Activated CD4-positive, CD25-positive, alpha-beta regulatory T cell treated with anti-CD3 and anti-CD28 coated beads, Interleukin-2, amount 50 U/mL, for 24 hours (primary cell): ENCODE measurements at places on chromosomes 3 and 15.

DNA sequence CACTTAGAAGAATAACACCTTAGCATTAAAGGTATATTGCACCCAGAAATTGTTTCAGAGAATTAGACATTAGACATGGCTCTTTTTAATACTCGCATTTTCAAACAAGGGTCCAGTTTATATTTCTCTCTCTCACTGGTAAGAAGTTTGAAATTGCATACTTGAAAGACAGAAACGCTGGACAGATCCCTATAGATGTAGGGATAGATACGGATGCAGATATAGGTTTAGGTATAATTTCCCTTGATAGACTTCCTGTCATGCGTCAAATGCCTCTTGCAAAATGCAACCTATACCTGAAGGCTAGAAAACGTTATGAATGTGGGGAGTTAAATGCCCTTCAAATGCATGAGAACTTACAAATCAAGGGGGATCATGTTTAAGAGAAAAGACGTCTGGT, 99.4 kb upstream of the BCL6 start:
- no peak for ATAC-seq

- no peak for ATAC-seq
Observed at GRCh38 chr15:98519767-98520550, 128.4 kb upstream of the IGF1R start.

DNA sequence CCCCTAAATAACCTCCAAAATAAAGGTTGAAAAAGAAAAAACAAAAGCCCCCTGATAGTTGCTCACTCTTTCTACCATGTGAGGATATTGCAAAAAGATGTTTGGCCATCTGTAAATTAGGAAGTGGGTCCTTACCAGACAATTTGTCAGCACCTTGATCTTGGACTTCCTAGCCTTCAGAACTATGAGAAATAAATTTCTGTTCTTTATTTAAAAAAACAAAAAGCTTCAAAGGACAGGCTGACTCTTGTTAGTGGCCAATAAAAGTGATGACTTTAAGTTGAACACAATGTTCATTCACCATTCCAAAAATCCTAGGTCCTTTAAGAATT, 103.5 kb downstream of the CBLB start:
- no peak for ATAC-seq

GRCh38 chr3:151166161-151166560, 36.9 kb downstream of the GPR171 start:
- no peak for ATAC-seq

DNA sequence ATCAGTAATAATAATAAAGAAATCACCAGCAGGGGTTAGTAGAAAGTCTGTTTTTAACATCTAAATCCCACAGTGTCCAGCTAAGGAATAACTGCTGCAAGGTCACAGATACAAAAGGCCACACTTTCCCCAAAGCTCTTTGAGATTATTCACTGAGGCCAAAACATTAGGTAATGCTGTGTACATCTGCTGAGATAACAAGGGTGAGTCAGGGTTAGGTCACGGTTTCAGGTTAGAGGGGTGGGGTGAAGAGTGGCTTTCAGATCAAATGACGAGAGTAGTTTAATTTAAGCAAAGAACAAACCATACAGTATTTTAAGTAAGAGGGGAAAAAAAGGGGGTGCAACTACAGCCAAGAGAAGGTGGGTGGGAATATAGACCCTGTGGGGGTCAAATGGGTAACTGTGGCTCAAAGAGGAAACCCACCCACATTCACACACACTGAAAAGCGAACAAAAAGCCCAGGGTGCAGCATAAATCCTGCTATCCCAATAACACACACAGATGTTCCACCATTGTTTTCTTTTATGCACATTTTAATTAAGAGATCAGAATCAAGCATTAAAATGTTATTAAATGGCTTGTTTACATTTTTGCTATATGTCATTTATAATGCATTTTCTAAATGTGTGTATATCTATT, 412.9 kb downstream of the TIGIT start:
- peak; percentile 100 for ATAC-seq

DNA sequence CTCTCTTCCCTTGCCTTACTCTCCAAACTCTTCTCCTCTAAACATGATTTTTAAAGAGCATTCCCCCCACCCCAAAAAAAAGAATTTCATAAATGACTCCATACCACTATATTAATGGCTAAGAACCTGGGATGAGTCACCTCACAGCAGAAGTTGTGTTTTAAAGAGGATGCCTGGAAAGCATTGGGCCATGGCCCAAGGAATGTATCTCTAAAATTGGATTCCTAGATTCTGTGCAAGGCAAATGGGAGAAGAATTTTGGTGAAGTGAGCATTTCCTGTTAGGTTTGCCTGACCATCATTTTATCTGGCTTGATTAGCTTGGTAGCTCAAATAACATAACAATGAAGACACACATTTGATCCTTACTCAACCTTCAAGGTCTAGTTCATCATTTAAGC, 251.4 kb downstream of the NR1D2 start:
- no peak for ATAC-seq

GRCh38 chr15:85793641-85794597, 806 bp downstream of the KLHL25 start:
- peak; percentile 27 for ATAC-seq

DNA sequence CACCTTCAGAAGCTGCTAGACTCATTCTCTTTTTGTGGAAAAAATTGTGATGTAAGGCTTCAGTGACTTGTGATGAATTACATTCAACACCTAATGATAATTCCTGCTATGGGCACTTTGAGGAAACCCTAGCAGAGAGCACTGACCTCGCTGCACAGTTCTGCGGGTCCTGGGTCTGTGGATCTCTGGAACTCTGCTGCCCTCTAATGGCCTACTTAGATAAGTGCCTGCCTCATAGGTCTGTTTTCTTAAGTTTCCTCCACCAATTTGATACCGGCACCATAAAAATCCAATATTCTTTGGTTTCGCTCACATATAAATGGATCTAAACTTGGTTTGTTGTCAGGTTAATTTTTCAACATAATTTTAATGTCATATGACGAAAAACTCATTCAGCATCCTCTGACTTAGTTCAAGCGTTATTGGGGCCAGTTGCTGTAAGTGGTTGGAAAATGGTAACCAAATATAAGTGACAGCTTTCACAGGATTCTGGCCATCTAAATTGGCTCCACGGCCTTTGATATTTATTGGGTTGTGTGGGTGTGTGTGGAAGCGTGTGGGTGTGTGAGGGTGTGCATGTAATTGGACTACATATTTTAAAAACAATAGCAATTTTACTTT, 10.4 kb downstream of the SLITRK3 start:
- peak; percentile 46 for ATAC-seq

DNA sequence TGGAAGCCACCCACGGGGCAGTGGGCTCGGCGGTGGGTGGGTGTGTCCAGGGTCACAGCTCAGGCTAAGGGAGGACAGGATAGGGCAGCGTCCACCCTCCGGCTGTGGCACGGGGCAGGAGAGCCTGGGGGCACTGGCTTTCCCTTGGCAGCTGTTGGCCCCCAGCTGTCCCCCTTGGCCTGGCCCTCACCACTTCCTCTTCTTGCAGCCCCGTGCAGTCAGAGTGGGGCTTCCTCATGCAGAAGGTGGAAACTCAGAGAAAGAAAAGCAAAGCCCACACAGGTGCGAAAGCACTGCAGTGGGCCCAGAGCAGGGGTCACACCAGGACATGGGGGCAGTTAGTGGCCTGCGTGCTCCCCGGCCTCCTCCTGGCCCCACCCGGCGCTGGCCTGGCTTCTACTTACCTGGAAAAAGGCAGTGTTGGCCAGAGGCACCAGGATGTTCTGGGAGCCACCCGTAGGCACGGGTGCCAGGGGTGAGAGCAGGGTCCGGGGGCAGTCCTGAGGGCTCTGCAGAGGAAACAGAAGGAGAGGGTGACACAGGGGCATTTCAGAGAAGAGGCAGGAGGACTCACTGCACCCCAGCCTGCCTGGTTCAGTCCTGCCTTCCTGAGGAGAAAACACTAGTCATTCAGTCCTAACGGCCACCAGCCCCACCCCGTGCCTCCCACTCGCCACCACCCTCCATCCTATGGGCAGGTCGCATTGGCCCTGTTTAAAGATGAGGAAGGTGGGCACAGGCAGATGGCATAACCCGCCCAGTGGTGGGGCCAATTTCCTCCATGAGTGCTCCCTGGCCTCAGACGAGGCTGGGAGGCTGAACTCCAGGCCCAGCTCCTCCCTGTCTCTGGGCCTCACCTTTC, 28.3 kb downstream of the PLXND1 start:
- ATAC-seq, result peak; percentile 22
